Hypothalamus (tissue), 51 donors: ENCODE measurements at places on chromosomes 7 and 10.

DNA sequence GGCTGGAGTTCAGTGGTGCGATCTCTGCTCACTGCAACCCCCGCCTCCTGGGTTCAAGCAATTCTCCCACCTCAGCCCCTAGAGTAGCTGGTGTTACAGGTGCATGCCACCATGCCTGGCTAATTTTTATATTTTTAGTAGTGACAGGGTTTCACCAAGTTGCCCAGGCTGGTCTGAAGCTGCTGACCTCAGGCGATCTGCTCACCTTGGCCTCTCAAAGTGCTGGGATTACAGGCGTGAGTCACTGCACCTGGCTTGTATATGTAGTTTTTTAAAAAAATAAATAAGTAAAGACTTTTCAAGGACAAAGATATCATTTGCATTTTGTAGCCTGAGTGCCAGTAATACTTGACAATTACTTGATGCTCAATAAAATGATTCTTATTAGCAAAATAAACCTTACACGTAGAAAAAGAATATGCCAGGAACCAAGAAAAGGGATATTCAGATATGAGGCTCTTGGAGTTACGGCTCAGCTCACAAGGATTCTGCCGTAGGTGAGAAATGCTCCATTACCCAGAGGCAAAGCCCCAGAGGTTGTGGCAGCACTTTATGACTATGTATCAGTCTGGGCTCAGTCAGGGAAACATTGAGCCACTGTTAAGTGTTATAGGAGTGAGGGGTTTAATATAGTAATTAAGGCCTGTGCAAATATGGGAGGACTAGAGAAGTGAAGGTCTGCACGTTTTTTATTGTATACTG, 98.5 kb downstream of the TPST1 start:
- no peak for DNase-seq

DNA sequence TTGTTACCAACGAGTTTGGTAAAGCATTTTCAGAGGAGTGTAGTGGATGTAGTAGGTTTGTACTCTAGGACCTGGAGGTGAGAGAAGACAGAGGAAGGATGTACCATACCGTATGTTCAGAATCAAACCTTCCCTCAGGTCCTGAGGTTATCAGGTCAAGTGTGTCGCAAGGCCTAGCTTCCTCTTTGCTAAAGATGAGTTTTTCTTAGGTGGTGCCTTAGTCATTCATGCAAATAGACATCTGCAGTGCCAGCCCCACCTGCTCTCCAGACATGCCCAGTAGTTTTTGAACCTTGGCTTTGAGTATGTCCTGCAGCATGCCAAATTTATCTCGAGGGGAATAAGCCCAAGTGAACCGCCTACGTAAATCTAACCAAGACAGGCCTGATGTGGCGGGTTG, 71.3 kb downstream of the HDAC9 start:
- DNase-seq, result no peak

GRCh38 chr7:158353606-158354570, 233.7 kb downstream of the PTPRN2 start:
- DNase-seq, result no peak

GRCh38 chr7:72028267-72028666, 383.9 kb downstream of the CALN1 start:
- no peak for DNase-seq

DNA sequence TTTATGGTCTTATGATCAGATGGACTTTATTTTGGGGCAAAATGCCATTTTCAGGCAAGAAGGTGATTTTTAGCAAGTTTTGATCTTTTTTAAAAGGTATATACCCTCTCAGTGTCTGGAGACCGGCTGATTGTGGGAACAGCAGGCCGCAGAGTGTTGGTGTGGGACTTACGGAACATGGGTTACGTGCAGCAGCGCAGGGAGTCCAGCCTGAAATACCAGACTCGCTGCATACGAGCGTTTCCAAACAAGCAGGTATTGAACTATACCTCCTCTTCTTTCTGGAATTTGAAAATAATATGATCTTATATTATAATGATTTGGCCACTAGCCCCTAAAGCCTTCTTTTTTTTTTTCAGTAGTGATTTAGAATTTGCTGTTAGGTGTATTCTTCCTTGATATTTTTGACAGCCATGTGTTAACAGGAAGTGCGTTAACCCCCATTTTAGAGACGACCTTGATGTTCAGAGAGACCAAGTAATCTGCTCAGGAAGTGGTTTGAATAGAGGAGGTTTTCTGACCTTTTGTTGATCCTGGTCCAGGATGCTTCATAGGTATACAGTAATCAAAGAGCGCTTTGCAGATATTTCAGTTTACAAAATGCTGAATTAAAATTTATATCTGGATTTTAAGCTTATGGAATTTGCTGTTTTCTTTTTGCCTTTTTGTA, 6.2 kb downstream of the BUB3 start:
- no peak for DNase-seq
